GM04503 (cell line): ENCODE measurements at places on chromosomes 1 and 21.

GRCh38 chr1:86981482-86982213 is 67.2 kb downstream of the HS2ST1 start:
- no peak for DNase-seq

- DNase-seq: peak; percentile 70
These were observed 33.3 kb downstream of the DNTTIP2 start for GRCh38 chr1:93845538-93846205.

GRCh38 chr1:223386013-223386412 is 7.2 kb upstream of the CCDC185 start:
- no peak for DNase-seq

- DNase-seq: no peak
These were observed 45.5 kb upstream of the VANGL1 start for GRCh38 chr1:115596080-115596780.

- DNase-seq: no peak
These were observed 50.0 kb upstream of the ZNF648 start for GRCh38 chr1:182111496-182111895.

GRCh38 chr1:60265560-60266535 is 192.3 kb upstream of the C1orf87 start:
- no peak for DNase-seq

DNA sequence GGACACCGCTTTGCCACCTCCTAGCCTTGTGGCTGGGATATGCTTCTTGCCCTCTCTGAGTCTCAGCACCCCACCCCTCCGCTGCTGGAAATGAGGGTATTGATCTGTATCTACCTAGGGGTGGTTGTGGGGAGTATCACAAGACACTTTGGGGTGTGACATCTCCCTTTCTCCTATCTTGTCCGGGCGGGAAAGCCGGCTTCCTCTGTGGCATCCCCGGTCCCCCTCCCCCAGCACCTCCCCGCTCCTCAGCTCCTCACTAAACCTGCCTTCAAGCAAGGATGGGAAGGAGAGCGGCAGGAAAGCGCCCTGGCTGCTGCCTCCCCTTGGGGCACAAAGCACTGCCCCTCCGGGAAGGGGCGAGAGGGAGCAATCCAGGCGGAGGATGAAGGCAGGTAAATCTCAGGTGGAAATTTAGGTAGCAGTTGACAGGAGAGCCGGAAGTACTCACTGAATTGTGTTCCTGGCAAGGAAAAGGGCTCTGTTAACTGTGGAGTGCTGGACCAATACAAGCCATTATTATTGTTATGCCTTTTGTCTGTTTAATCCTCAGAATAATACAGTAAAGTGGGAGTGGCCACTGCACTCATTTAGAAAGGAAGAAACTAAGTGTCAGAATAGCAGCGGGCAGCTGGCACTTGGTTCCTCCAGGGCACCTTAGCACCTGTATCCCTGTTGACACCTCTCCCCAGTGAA is 49.0 kb upstream of the LRP8 start:
- DNase-seq: no peak

DNA sequence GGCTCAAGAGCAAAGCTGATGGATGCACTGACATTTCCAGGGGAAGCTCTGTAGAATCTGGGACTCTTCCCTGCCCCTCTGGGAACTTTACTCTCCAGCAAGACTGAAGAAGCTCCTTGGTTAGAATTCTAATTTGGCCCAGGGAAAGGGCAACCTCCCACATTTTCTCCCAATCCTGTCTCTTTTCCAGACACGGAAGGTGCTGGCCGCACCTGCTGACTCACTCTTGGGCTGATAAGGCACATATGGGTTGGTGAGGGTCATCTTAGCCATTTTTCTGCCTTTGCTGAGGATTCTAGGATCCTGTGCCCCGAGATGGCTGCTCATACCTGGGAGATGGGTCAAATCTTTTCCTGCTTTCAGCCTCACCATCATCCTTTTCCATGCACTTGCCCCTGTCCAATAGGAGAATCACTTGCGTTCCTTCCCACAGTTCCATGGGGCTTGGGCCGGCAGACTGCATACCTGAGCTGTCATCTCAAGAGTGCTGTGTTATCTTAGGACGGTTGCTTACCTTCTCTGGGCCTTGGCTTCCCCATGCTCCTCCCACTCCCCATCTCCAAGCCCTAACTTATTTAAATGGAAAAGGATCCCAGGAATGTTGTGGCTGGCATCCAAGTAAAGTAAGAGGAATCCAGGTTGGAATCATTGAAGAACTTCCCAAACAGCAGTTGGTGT is 1.3 kb downstream of the TINAGL1 start:
- no peak for DNase-seq

GRCh38 chr1:162599451-162599850 is 32.8 kb upstream of the DDR2 start:
- no peak for DNase-seq

DNA sequence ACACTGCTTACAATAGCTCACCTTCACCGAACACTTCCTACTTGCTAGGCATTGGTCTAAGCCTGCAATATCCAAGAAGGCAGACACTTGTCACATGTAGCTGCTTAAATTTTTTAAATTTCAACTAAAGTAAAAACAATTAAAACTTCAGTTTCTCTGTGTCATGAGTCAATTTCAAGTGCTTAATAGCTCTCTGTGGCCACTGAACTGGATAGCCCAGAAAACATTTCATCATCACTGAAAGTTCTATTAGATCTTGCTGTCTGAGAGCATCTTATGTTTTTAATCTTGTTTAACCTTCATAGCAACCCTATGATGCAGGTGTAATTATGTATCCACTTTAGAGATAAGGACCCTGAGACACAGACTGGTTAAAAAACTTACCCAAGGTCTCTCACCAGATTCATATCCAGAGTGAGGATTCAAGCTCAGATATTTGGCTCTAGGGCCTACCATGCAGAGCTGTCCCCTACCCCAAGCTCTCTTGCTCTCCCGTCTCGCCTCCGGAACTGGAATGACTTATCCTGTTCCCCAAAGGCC is 2.6 kb upstream of the FCRL6 start:
- DNase-seq: no peak

GRCh38 chr1:206925106-206925736 is 3.5 kb upstream of the FCMR start:
- no peak for DNase-seq

- DNase-seq: no peak
These were observed 29.0 kb upstream of the CTBS start for GRCh38 chr1:84603223-84603622.

DNA sequence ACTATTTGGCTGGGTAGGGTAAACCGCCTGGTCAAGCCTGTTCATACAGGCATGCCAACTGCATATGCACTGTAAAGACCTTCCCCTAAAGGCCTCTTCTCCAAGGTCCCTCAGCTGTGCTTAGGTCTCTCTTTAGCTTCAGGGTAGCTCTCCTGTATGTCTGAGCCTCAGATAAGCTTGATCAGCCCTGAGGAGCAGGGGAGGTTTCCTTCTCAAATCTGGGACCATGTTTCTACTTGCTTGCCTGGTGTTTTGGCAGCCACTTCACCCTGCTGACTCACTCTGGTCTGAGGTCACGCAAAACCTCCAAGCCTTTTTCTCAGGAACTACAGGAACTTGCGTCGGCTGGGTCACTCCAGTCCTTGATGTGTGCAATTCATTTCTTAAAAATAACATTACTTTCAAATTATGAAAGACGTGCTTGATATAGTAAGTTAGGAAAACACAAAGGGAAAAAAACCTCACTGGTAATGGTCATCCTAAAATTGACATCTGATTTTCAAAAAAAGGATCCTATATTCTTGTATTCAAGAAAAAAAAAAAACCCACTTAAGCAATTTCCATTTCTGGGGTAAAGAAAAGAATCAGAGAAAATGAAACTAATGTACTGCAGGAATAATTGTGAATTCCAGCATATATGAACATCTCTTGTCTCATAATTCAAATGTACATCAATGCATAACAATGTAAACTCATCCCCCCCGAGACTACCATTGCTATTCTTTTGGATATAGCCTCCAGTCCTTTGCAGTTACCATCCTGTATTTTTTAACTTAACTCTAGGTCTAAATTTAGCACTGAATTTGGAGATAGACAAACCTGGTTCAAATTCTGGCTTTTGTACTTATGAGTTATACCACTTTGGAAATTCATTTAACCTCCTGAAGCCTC is 24.8 kb upstream of the RNF19B start:
- peak; percentile 88 for DNase-seq

DNA sequence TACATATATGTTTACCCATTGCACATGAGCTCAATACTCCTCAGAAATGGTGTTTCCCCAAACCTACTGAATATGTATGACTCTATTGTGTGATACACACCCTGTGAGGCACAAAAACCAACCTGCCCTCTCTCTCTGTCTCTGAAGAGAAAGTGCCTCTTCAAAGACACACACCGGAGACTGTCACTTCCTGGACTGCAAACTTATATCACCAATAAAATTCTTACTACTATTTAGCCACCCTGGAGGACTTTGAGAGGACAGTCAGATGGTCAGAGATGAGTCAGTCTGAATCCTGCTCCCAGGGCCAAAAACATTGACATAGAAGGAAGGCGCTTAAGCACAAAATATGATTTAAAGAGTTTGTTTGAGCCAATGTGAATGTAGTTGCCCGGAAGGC is 110.4 kb downstream of the PPIAL4G start:
- DNase-seq: no peak

- no peak for DNase-seq
These were observed 198.4 kb downstream of the SLC45A1 start for GRCh38 chr1:8516278-8516777.

- no peak for DNase-seq
These were observed 8.8 kb downstream of the TBCE start for GRCh38 chr1:235375919-235376605.

DNA sequence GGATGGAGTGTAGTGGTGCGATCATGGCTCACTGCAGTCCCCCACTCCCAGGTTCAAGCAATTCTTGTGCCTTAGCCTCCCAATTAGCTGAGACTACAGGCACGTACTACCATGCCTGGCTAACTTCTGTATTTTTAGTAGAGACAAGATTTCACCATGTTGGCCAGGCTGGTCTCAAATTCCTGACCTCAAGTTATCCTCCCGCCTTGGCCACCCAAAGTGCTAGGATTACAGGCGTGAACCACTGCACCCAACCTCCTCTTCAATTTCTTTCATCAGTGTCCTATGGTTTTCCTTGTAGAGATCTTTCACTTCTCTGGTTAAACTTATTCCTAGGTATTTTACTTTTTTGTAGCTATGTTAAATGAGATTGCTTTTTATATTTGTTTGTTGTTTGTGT is 10.7 kb upstream of the MAST2 start:
- DNase-seq: no peak

GRCh38 chr1:150976879-150977694 is 2.5 kb upstream of the CERS2 start:
- no peak for DNase-seq

DNA sequence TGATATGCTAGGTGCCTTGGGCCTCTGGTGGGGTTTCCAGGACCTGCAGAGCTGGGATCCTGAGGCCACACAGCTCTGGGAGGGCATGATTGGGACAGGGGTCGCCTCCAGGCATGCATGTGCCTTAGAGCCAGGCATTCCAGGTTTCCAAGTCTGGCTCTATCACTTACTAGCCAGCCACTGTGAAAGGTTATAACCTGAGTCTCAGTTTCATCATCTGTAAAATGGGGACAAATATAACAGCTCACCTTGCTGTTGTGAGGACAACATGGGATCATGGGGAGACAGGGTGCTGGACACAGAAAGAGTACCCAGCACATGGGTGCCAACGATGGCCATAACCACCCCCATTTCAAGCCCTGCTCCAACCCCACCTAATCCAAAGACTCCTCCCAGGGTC is 2.7 kb downstream of the CHI3L1 start:
- DNase-seq: no peak
